ENCODE measurements at places on chromosomes 12 and 14. TPM values are rescaled to one million over a fixed set of nuclear protein-coding genes. Genes with fewer than 3 reads are reported as not detected.

TRIM9 gene
- total RNA-seq, result 0.63 TPM

DBX2 gene
- total RNA-seq, result not detected

- no peak overlapping the region for H3K4me3 ChIP-seq
- H3K27ac ChIP-seq, result no peak overlapping the region
- peaks cover 66% of the 10 kb centered on the region for H3K36me3 ChIP-seq
These were observed 36.5 kb downstream of the CIT start for GRCh38 chr12:119840582-119840981.

DNA sequence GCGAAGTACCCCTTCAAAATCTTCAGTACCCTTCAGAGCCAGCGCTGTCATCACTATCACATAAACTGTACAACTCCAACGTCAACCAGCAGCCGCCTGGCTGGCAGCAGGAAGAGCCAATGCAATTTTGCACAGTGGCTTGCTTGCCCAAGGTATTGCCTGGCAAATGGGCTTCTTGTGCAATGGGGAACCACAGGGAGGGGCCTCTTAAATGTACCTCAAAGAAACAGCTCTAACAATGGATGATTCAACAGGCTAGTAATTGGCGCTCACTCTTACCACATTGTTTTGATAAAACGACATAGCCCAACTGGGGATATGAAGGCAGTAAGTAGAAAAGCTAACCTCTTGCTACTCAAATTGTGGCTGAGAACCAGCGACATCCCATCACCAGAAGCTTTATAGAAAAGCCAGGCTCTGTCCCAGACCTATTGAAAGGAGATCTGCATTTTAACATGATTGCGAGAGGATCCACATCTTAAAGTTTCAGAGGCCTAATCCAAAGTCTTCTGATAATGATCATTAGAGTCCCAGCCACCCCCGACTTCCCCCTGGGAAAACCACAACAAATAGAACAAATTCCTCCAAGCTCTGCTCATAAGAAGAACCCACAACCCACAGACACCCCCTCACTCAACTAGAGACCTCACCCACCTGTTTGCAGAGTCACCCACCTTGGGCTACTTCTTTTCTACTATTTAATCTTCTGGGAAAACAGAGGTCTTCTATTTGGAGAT is 125.3 kb upstream of the HIF1A start:
- H3K27me3 ChIP-seq, result no peaks in the 10 kb centered on the region
- H3K27ac ChIP-seq, result peak overlapping the region; percentile 84
- peaks cover 51% of the 10 kb centered on the region for H3K4me1 ChIP-seq
- peak overlapping the region; percentile 63 for H3K4me3 ChIP-seq
- DNase-seq, result peak; percentile 69

DNA sequence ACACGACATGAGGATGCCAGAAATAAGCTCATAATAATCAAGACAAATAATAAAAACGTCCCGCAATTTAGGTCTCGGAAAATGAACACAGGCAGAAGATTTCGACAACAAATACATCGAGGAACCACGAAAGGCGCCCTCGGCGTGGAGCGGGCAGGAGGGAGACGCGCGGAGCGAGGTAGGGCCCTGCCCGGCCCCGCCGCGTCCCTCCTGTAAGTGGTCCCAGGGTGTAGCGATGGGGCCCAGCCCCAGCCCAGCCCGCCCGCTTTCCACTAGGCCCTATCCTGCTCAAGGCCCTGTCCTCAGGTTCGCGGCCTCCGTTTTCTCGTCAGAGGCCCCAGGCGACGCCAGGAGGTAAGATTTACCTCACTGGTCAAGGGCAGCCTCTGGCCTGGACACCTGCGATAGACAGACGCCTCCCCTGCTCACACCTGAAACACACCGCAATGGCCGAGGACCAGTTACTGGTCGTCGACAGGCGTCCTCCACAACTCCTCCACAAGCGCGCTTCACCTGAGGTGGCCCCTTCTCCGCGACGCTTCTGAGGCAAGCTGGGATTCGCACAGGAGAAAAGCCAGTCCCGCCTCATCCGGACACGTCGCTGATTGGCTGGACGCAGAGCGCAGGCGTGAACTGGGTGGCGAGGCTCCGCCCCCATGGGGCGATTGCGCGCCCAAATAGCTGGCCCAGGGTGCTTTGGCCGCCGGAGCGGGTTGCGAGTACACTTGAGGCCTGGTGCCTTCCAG is at the start of gene SYCP3:
TSS of gene SYCP3 (minus strand) at position 543 of the 746 bp plus-strand sequence. CDS start 1,527 bp downstream, outside the sequence.
- peaks cover 19% of the 10 kb centered on the region for H3K36me3 ChIP-seq
- no peak within 1 kb of the TSS for H3K4me3 ChIP-seq
- peaks cover 13% of the 10 kb centered on the region for H3K4me1 ChIP-seq
- H3K27ac ChIP-seq, result no peak within 1 kb of the TSS
- no peak for DNase-seq
- no peaks in the 10 kb centered on the region for H3K27me3 ChIP-seq

DNA sequence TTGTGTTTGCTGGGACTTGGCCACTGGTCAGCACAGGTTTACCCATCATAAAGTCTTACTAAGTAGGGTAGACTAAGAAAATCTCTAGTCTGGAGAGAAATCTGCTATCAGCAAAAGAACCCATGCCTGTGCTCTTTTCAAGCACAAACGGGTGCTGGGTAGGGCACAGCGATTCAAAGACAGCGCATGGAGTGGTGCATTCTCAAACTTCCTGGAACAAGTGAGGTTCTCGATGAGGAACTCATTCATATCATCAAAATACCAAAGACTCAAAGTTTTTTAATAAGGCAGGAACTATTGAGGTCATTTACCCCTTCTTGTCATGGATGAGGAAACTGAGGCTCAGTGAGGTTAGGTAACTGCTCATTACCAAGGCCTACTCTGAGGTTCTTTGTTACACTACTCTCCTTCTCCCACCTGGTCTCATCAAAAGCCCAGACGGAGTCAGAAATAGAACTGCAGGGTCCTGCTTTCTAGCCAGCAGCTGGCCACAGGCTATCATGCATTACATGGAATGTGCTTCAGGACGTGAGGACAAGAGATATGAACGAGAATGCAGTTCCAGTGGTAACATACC is 390.3 kb downstream of the ZFP36L1 start:
- no peak for DNase-seq
- no peaks in the 10 kb centered on the region for H3K27me3 ChIP-seq
- H3K27ac ChIP-seq, result no peak overlapping the region
- peaks cover 1% of the 10 kb centered on the region for H3K36me3 ChIP-seq
- no peak overlapping the region for H3K4me3 ChIP-seq
- peaks cover 22% of the 10 kb centered on the region for H3K4me1 ChIP-seq

Data from activated CD8-positive, alpha-beta T cell treated with anti-CD3 and anti-CD28 coated beads, Interleukin-2, amount 10 ng/mL, durations not matched to agents 7 days and 5 days (primary cell).